CD4-positive, alpha-beta T cell treated with Interleukin-1 beta for 1 hour (primary cell): ENCODE measurements at places on chromosomes 12 and 14.

DNA sequence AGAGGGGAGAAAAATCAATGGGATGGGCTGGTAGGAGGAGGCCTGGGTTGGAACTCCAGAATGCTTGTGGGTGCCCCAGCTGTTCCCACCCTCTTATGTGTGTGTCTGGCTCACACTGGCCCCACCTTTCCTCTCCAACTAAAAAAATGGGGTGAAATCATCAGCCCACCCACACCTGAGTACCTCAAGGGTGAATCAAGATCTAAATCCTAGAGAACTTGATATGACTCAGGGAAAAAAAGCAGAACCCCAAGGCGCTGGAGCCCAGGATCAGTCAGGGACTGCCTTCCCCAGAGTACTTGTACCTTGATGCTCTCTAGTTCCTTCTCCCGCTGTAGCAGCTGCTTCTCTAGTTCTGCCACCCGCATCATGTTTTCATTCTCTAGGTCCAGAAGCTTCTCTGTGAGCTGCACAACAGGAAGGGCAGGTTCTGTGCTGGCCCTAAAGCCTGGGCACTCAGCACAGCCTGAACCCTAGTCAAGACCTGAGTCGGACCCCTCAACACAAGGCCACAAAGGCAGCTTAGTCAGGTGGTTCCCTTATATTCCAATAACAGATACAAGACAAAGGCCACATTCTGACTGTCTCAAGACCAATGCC is 29.7 kb downstream of the PRPF40B start:
- DNase-seq: no peak

- no peak for DNase-seq
These were observed 342.6 kb downstream of the NOVA1 start for GRCh38 chr14:26255213-26255612.

- no peak for DNase-seq
These were observed 7.6 kb downstream of the FCF1 start for GRCh38 chr14:74720526-74720925.

GRCh38 chr14:34488528-34488927 is 26.5 kb upstream of the SPTSSA start:
- no peak for DNase-seq

- no peak for DNase-seq
These were observed 75.1 kb downstream of the GLT1D1 start for GRCh38 chr12:128928361-128928760.

DNA sequence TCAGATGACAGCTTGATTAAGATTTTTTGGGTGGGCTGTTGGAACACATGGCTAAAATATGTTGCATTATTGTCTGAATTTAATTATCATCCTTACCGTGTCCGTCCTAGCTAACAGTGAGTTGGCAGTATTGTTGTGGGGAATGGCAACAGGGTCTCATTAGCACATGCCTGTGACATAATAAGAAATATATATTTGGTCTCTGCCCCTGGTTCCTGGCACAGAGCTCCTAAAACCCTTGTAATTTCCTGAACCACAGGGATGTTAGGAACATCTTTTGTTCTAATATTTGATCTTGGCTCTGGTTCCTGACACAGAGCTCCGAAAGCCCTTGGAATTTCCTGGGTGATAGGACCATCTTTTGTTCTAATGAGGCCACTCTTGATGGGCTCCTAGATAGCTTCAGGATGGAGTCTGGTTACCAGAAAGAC is 76.0 kb downstream of the SYNE2 start:
- DNase-seq: no peak

- DNase-seq: no peak
These were observed 3.8 kb upstream of the KRT85 start for GRCh38 chr12:52370926-52371608.

DNA sequence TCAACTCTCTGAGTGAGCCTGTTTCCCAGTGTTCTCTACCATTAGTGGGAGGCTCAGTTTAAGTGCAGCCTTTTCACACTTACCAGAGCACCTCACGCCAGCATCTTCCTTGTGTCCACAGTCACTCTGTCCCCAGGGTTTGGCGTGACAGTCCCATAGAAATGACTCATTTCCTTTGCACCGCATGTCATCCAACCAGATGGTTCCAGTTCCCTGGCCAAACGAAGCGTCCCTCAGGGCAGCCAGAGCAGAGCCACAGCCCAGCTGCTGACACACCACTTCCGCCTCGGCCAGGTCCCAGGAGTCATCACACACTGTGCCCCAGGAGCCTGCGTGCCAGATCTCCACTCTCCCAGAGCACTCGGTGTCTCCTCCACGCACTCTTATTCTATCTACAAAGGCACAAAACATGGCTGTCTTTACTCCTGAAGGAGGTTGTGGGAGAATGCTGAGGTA is 65.4 kb downstream of the ACSM4 start:
- no peak for DNase-seq

DNA sequence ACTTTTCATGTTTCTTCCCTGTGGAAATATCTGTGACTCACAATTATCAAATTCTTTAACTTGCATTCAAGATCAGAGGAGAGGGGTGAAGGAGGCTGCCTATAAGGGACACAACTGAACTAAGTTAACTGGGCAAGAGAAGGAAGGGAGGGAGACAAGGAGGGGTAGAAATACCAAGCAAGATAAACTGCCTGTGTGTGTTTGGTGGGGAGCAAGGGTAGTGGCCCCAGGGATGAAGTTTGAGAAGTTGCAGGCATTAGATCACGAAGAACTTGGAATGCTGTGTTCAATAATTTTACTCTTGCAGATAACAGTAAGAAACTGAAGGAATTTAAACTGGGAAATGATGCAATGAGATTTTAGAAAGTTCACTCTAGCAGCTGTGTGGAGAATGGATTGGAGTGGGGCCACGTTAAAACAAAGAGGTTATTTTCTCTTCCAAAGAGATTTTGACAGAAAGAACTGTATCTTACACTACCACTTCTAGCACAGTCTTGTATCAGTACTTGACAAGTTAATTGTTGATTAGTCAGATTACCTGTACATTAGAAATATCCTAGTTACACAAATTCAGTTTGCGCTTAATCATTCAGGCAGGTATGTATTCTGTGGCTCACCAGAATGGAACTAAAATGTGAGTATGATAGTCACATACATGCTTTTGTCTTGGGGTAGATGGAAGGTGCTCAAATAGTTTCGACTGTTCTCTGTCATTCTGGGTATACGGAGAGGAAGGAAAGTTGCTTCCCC is 7.4 kb downstream of the PKP2 start:
- DNase-seq: no peak
